Stimulated activated CD4-positive, alpha-beta T cell treated with anti-CD3 and anti-CD28 coated beads, Interleukin-15, amount 100 ng/mL, for 48 hours (primary cell): ENCODE measurements at places on chromosomes 3 and 15.

GRCh38 chr3:167084545-167084944 is 295.6 kb downstream of the ZBBX start:
- no peak for DNase-seq

DNA sequence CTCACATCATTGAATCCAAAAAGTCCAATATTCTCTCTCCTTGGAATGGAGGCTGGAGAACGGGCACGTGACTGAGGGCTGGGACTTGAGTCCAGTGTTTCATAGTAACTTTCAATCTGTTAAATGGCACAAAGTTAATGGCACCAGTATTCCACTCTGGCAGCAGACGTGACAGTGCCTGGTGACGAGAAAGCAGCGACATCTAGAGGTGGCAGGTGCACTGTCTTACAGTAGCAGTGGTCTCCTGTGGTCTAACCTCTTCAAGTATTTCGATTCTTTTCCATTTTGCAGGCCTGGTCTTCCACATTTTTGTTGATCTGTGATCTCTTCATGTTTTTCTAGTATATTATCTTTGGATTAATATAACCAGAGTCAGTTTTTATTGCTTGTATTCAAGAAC is 107.1 kb downstream of the OXSM start:
- DNase-seq, result no peak

DNA sequence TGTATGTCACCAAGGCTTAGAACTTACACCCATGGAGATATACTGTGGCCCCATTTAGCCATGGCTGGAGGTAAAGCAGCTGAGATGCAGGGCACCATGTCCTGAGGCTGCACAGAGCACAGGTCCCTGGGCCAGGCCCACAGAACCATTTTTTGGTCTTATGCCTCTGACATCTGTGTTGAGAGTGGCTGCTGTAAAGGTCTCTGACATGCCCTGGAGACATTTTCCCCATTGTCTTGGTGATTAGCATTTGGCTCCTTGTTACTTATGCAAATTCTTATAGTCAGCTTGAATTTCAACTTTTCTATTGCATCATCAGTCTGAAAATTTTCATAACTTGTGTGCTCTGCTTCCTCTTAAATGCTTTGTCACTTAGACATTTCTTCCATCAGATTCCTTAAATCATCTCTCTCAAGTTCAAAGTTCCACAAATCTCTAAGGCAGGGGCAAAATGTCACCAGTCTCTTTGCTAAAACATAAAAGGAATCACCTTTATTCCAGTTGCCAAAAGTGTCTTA is 701.3 kb downstream of the EPHA3 start:
- DNase-seq, result no peak

GRCh38 chr3:19074257-19074900 is 73.9 kb upstream of the KCNH8 start:
- DNase-seq, result no peak

DNA sequence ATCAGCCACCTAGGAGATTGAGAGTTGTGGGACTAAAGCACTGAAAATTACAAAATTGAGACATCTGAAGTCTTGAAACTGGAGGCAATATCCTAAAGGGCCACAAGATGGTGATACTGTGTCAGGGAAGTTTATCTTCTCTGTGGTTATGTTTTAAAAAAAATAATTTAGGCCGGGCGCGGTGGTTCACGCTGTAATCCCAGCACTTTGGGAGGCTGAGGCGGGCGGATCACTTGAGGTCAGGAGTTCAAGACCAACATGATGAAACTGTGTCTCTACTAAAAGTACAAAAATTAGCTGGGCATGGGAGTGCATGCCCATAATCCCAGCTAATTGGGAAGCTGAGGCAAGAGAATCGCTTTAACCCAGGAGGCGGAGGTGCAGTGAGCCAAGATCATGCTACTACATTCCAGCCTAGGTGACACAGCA is 17.9 kb upstream of the NIT2 start:
- DNase-seq, result no peak

DNA sequence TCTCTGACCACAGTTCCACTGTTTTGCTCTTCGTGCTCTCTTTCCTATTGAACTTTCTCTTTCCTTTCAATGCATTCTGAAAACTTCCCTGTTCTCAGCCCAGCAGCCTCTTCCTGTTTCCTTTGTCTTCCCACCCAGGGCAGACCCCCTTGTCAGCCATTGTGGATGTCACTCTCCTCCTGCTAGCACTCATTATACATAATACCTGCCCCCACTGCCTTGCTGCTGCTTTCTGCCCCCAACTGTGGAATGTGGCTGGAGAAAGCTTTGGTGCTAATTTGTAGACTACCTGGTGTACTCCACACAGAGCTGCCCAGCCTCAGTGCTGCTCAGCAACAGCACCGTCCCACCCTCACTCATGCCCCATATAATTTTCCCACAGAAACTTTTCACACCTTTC is 80.2 kb downstream of the CHCHD6 start:
- DNase-seq, result no peak

DNA sequence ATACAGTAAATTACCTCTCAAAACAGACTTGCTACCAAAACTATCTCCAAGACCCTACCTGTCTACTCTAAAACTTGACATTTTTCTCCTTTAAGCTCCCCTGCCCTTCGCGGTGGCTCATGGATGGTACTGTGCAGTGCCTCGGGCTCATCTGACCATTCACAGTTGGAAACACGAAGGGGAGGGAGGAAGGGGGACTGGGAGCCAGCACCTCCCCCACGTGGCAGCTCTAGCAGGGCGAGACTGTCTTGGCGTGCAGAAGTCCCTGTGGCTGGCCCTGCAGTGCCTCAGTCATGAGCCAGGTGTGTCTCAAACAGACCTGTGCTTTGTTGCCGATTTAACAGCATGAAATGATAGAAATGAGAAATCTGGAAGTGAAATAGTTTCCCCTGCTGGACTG is 372.0 kb downstream of the GABRG3 start:
- DNase-seq, result no peak

- no peak for DNase-seq
Measured at GRCh38 chr15:43229977-43230376, 9.2 kb upstream of the EPB42 start.

GRCh38 chr3:149971403-149972075 is 844 bp upstream of the PFN2 start:
- DNase-seq, result no peak

GRCh38 chr3:9088441-9089353 is 125.4 kb upstream of the RAD18 start:
- no peak for DNase-seq

- DNase-seq, result no peak
Measured at GRCh38 chr3:141362736-141363135, 5.6 kb upstream of the ZBTB38 start.

DNA sequence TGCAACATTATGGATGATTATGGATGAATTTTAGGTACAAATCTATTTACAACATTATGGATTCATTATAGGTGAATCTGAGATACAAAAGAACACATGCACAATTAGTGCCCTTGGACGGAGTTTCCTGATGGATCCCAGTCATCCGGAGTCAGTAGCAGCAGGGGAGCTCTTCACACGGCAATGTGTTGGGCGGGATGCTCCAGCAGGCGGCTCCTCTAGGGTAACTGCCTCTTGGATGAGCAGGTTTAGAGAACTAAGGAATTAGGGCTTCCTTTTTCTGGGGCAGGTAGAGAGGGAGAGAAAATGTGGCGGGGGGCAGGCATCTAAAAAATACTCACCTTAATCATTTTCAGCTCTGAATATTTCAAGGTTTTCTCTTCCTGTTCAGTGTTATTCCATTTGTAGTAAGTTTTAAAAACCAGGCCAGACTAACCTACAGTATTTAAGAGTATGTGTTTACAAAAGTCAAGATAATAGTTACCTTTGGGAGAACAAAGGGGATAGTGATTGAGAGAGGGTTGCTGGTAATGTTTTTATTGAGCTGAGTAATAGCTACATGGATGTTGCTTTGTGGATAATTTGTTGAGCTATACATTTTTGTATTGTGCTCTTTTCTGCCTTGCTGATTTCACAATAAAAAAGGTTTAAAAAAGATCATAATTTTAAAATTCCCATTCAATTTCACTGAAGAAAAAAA is 27.4 kb upstream of the GOLM2 start:
- no peak for DNase-seq

DNA sequence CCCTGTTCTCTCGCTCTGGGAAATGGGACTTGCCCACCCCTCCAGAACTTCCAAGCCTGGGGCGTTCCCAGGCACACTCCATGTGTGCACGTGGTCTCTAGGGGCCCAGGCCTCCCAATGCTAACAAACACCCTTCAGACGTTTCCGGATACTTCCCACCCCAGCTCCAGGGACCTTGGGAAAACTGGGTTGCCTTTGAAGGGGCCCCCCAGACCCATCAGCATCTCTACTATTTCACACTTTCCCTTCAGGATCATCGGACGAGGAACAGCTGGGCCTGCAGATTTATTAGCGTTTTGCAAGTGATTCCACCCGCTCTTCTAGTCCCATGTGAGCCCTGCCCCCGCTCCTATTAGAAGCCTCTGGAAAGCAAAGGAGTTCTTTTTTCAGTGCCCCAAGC is 63.2 kb downstream of the MAGEF1 start:
- no peak for DNase-seq

GRCh38 chr3:197298945-197299854 is 788 bp upstream of the DLG1 start:
- no peak for DNase-seq

GRCh38 chr3:71152039-71152891 is 431.3 kb downstream of the FOXP1 start:
- no peak for DNase-seq

- no peak for DNase-seq
Measured at GRCh38 chr3:17489139-17489538, 253.3 kb downstream of the TBC1D5 start.

GRCh38 chr3:171753025-171753472 is 57.2 kb downstream of the PLD1 start:
- DNase-seq, result no peak

DNA sequence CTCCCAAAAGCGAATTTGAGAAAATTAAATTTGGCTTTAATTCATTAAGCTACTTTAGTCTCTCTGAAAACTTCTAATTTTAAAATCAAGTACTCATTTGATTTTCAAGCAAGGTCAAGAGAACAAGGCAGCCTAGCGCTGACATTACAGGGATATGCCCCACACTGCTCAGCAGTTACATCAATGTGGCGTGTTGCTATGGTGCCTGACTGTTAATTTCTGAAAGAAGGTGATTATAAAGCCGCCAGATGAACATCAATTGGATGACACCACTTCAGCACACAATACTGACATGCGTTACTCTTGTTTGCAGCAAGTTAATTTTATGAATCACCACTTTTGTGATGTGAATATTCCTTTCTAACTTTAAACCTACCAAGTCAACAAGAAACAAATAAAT is 284.4 kb downstream of the FOXP1 start:
- DNase-seq, result no peak

- no peak for DNase-seq
Measured at GRCh38 chr15:31320022-31320421, 6.6 kb upstream of the KLF13 start.

GRCh38 chr3:46668116-46668515 is 25.4 kb downstream of the ALS2CL start:
- DNase-seq, result no peak

DNA sequence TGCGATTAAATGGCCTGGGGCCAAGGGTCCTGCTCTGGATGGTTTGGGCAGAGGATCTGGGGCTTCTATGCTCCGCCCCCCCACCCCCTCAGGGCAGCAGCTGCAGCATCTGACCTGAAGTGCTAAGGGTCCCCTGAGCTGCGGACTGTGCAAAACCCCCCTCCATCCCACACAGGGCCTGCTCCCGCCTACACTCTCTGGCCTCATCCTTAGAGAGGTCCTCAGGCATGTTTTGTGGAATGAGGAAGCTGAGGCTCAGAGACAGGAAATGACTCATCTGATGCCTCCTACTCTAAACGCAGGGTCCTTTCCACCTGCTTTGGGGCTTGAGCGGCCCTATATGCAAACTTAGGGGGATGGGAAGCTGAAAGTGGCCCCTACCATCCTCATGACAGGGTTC is 59.5 kb upstream of the CTSH start:
- no peak for DNase-seq

GRCh38 chr3:172669021-172669420 is 41.8 kb downstream of the NCEH1 start:
- no peak for DNase-seq

DNA sequence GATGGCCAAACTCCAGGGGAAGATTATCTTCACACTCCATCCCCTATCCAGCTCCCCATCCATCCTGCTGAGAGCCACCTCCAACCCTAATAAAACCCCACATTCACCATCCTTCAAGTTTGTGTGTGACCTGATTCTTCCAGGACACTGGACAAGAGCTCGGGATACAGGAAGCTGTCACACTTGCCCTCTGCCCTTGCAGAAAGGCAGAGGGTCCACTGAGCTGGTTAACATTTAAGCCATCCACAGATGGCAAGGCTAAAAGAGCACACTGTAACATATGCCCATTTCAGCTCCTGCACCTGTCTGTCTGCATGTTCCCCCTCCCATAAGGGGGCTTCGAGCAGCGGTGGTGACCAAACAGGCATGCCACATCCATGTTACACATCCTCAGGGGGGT is 29.8 kb downstream of the SETMAR start:
- DNase-seq, result no peak

DNA sequence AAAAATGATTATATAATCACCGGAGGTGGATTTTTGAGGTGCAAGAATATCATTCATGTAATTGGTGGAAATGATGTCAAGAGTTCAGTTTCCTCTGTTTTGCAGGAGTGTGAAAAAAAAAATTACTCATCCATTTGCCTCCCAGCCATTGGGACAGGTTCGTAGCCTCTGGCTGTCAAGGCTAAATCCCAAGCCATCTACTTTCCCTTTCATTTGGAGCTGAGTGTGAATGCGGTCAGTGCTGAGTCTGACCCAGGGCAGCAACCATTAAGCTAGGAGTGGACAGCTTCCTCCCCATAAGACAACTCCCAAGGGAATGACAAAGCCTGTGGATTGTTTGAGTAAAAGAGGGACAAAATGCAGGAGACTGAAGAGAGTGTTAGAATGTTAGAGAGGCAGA is 33.6 kb downstream of the PARP14 start:
- DNase-seq, result no peak

- DNase-seq, result no peak
Measured at GRCh38 chr3:157135671-157136396, 24.1 kb downstream of the CCNL1 start.

DNA sequence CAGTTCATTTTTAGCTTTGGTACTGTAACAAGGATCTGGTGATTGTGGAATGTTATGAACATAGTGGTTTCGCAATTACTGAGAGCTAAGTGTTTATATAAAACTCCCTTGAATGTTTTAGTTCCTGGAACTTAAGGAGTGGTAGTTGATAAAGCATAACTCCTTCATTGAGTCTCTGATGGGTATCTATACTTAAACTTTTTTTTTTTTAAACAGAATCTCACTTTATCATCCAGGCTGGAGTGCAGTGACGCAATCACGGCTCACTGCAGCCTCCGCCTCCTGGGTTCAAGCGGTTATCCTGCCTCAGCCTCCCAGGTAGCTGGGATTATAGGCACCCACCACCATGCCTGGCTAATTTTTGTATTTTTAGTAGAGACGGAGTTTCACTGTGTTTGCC is 11.3 kb downstream of the PRKCI start:
- DNase-seq, result no peak
